Cardiac muscle cell (in vitro differentiated cells and primary cell): ENCODE measurements at places on chromosomes 11 and 22. TPM values are rescaled to one million over a fixed set of nuclear protein-coding genes. Genes with fewer than 3 reads are reported as not detected.

DNA sequence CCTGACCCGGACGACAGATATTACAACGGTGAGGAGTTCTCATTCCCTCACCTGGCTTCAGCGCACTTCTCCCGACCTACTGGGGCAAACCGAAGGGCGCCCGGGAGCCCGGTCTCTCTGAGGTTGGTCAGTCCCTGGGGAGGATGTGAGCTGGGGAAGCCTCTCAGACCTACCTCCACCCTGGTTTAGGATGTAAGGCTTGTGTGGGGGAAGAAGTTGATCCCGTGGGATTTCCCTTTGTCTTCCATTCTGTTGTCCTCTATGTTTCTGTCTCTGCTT, 12.3 kb downstream of the ROBO3 start:
- no peak overlapping the region for H3K4me3 ChIP-seq
- H3K36me3 ChIP-seq, result no peaks in the 10 kb centered on the region
- H3K27me3 ChIP-seq, result peaks cover 34% of the 10 kb centered on the region
- no peaks in the 10 kb centered on the region for H3K4me1 ChIP-seq

DNA sequence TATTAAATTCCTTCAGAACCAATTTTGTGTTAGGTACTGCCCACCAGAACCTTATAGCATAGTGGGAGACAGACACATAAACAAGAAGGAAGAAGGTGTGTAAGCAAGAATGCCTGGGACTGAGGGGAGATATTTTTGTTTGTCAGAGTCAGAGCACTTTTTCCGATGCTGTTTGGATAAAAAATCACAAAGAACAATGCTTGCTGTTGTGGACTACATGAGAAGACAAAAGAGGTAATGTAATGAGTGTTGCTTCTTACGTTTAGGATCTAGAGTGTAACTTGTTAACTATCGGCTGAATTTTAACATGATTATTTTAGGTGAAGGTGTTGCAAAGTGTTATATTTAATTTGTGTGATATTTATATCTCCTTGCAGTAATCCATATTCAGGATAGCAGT, 84.9 kb downstream of the ATM start:
- no peak overlapping the region for H3K27ac ChIP-seq
- H3K27me3 ChIP-seq, result no peaks in the 10 kb centered on the region
- no peak overlapping the region for H3K4me3 ChIP-seq
- H3K36me3 ChIP-seq, result peaks cover 48% of the 10 kb centered on the region

DNA sequence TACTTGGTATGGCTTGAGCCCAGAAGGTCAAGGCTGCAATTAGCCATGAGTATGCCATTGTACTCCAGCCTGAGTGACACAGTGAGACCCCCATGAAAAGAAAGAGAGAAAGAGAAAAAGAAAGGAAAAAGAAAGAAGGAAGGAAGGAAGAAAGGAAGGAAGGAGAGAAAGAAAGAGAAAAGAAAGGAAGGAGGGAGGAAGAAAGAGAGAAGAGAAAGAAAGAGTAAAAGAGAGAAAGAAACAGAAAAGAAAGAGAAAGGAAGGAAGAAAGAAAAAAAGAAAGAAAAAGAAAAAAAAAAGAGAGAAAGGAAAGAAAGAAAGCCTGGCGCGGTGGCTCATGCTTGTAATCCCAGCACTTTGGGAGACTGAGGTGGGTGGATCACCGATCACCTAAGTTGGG, 77.5 kb downstream of the CSTPP1 start:
- no peaks in the 10 kb centered on the region for H3K27me3 ChIP-seq
- H3K36me3 ChIP-seq, result no peaks in the 10 kb centered on the region
- DNase-seq, result no peak
- H3K4me1 ChIP-seq, result no peaks in the 10 kb centered on the region

DNA sequence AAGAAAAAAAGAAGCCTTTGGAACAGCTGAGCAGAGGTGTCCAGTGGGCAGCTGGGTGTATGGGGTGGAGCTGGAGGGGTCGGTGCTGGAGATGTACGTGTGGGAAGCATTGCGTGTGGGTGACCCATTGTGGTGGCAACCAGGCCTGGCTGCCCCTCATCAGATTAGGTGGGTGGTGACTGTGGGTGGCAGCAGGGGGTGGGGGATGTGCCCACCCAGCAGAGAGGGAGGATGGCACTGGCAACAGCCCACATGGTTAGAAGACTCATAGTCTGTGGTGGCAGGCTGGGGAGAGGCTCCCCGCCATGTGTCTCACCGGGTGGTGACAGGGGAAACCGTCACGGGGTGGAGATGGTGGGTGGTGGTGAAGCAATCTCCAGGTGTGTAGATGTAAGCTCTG, 27.6 kb downstream of the TP53I11 start:
- H3K27me3 ChIP-seq, result no peaks in the 10 kb centered on the region
- H3K4me1 ChIP-seq, result no peaks in the 10 kb centered on the region
- peaks cover 9% of the 10 kb centered on the region for H3K36me3 ChIP-seq
- H3K27ac ChIP-seq, result no peak overlapping the region

DNA sequence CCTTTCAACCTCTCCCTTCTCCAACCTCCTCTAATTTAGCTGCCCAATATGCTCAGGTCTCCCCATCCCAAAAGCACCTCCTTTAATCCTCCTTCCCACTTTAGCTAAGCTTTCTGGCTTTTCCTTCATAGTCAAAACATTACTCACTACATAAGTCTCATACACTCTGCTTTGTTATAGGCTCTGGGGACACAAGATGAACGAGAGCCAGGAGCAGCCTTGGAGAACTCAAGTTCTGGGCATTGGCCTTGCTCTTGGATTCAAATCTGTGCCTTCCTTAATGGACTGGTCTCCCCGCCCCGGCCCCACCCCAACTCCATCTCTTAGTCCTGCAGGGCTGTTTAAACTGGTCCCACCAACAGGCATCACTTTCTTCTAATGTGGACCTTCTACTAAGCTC, 11.4 kb upstream of the HPX start:
- H3K27me3 ChIP-seq, result no peaks in the 10 kb centered on the region
- DNase-seq, result no peak
- no peak overlapping the region for H3K4me3 ChIP-seq
- H3K27ac ChIP-seq, result no peak overlapping the region
- H3K4me1 ChIP-seq, result peaks cover 6% of the 10 kb centered on the region

GRCh38 chr22:49660321-49660720, 167.4 kb downstream of the BRD1 start:
- no peak overlapping the region for H3K27ac ChIP-seq
- DNase-seq, result no peak
- H3K27me3 ChIP-seq, result peaks cover 11% of the 10 kb centered on the region
- H3K36me3 ChIP-seq, result no peaks in the 10 kb centered on the region
- H3K4me1 ChIP-seq, result no peaks in the 10 kb centered on the region

- no peak for DNase-seq
- peaks cover 20% of the 10 kb centered on the region for H3K4me1 ChIP-seq
- no peak overlapping the region for H3K4me3 ChIP-seq
- H3K27ac ChIP-seq, result no peak overlapping the region
These were observed 70.3 kb upstream of the TP53I11 start for GRCh38 chr11:45021001-45021400.

The LDLRAD3 gene
- 6.2 and 12.3 TPM in 2 replicates for total RNA-seq

GRCh38 chr11:4467811-4468606, 14.4 kb upstream of the OR52K1 start:
- DNase-seq, result no peak
- H3K27ac ChIP-seq, result no peak overlapping the region
- no peaks in the 10 kb centered on the region for H3K36me3 ChIP-seq
- H3K27me3 ChIP-seq, result no peaks in the 10 kb centered on the region
- no peak overlapping the region for H3K4me3 ChIP-seq

GRCh38 chr11:2991452-2992233, 486 bp downstream of the NAP1L4 start:
- DNase-seq, result peak; percentile 86
- H3K4me1 ChIP-seq, result peaks cover 22% of the 10 kb centered on the region
- H3K27ac ChIP-seq, result peak overlapping the region; percentile 93
- H3K36me3 ChIP-seq, result no peaks in the 10 kb centered on the region
- H3K4me3 ChIP-seq, result peak overlapping the region; percentile 87
- H3K27me3 ChIP-seq, result no peaks in the 10 kb centered on the region

GRCh38 chr11:71183878-71184277, 68.5 kb downstream of the SHANK2 start:
- no peaks in the 10 kb centered on the region for H3K27me3 ChIP-seq
- H3K4me1 ChIP-seq, result no peaks in the 10 kb centered on the region
- DNase-seq, result no peak
- H3K4me3 ChIP-seq, result no peak overlapping the region
- H3K27ac ChIP-seq, result no peak overlapping the region

GRCh38 chr11:121520243-121521144, 67.7 kb upstream of the SORL1-AS1 start:
- H3K27ac ChIP-seq, result no peak overlapping the region
- no peak overlapping the region for H3K4me3 ChIP-seq
- H3K36me3 ChIP-seq, result no peaks in the 10 kb centered on the region
- peaks cover 10% of the 10 kb centered on the region for H3K4me1 ChIP-seq

DNA sequence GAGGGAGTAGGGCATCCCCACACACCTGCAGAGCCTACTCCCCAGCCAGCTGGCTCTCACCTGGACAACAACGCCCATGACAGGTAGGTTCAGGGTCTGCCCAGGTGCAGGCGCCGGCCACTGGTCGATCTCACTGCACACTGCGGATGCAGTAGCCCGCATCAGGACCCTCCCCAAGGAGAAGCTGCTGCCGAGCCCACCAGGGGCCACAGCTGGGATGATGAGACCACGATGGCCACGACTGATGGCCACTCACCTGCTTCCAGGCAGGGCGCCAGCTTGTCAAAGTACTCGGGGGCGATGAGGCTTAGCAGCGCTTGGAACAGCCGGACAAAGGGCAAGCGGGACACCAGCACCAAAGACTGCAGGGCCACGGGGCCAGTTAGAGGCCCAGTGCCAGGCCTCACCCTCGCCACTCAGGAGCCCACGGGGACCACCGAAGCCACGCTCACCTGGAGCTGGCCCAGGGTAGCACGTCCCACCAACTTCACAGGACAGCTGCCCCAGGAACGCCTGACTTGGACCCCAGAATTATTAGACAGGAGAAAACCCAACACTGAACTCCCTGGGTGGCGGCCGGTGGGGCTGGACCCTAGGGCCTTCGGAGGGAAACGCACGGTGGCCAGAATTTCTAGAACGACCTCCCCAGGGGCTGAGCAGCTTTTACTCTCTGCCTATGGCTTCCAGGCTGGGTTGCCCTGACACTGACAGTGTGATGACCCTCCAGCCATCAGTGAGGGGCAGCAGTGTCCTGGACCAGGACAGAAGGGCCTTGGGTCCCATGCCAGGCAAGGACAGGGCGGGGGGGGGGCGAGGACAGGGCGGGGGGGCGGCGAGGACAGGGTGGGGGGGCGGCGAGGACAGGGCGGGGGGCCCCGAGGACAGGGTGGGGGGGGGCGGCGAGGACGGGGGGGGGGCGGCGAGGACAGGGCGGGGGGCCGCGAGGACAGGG, 8.9 kb upstream of the PLXNB2 start:
- no peak overlapping the region for H3K4me3 ChIP-seq
- H3K27me3 ChIP-seq, result no peaks in the 10 kb centered on the region
- H3K36me3 ChIP-seq, result no peaks in the 10 kb centered on the region

The NPAT gene
- 9.0 and 9.9 TPM in 2 replicates for total RNA-seq

The TOMT gene
- not detected in 2 replicates for total RNA-seq

- H3K4me3 ChIP-seq, result no peak overlapping the region
- H3K27me3 ChIP-seq, result no peaks in the 10 kb centered on the region
- no peaks in the 10 kb centered on the region for H3K4me1 ChIP-seq
- no peaks in the 10 kb centered on the region for H3K36me3 ChIP-seq
- DNase-seq, result peak; percentile 54
These were observed 102.6 kb downstream of the RELT start for GRCh38 chr11:73478737-73479347.

The MRPL48 gene
- total RNA-seq, result 18.2 and 32.0 TPM in 2 replicates

DNA sequence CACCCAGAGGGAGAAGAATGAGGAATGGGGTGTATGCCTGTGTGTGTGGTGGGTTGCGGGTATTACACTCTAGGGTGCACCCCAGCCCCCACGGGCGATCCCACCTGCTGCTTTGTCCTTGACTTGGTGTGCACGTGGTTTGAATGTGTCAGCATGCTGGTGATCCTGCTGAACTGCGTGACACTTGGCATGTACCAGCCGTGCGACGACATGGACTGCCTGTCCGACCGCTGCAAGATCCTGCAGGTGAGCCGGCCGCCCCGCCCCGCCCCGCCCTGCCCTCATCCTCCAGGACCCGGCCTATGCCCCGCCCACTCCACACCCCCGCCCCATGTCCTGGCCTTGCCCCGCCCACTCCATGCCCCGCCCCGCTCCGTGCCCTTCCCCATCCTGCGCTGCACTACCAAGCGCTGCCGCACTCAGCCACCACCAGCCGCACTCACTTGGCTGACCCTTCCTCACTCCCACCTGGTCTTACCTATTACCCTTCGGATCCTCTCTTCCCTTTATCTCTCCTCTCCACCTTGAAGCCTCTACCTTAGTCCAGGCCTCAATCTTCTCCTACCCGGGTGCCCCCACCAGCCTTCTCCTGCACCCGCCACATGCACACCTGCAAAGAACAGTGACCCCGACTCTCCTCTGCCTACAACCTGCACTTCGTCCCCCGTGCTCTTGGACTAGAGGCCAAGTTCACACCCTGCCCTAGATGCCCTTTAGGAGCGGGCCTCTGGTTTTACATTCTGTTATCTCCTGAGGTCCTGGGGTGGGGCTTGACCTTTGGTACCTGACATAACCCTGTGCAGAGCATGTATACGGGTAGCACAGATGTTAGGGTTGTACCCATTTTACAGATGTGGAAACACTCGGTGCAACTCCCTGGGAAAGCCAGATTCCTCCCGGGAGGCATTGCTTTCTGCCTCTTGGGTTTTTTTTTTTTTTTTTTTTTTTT, 27.7 kb downstream of the CACNA1I start:
- no peaks in the 10 kb centered on the region for H3K4me1 ChIP-seq
- DNase-seq, result peak; percentile 64
- H3K36me3 ChIP-seq, result no peaks in the 10 kb centered on the region
- H3K27ac ChIP-seq, result no peak overlapping the region
- peaks cover 17% of the 10 kb centered on the region for H3K27me3 ChIP-seq

The NF2 gene
- total RNA-seq, result 39.0 and 40.2 TPM in 2 replicates

GRCh38 chr22:48257685-48258055, 1495.2 kb downstream of the TBC1D22A start:
- no peaks in the 10 kb centered on the region for H3K27me3 ChIP-seq
- no peak overlapping the region for H3K27ac ChIP-seq
- DNase-seq, result no peak
- H3K36me3 ChIP-seq, result no peaks in the 10 kb centered on the region
- H3K4me3 ChIP-seq, result no peak overlapping the region
- no peaks in the 10 kb centered on the region for H3K4me1 ChIP-seq

- no peaks in the 10 kb centered on the region for H3K36me3 ChIP-seq
- peak; percentile 40 for DNase-seq
- H3K27ac ChIP-seq, result no peak overlapping the region
- no peak overlapping the region for H3K4me3 ChIP-seq
- no peaks in the 10 kb centered on the region for H3K27me3 ChIP-seq
These were observed 83.6 kb upstream of the BDNF start for GRCh38 chr11:27783701-27784355.

The TSPAN18 gene
- total RNA-seq, result 48.1 and 68.6 TPM in 2 replicates

DNA sequence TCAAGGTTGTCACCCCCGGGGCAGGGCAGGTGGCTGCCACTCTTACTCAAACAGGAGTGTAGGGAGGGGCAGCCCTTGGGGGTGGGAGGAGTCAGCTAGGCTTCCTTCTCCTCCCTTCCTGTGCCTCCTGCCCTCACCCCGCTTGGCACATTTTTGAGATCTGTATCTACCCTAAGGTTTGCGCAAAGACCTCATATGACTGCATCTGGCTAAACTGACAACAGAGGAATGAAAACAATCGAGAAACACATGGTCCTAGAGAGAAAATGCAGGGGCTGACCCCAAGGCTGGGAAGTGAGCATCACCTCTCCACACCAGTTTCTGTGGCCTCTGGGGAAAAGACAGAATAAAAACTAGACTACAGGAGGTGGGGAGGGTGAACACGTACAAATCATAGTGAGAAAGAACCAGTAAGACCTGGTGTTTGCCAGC, 28.1 kb downstream of the IGSF9B start:
- DNase-seq, result peak; percentile 63
- H3K4me1 ChIP-seq, result no peaks in the 10 kb centered on the region
- no peak overlapping the region for H3K27ac ChIP-seq

- H3K4me3 ChIP-seq, result no peak overlapping the region
- H3K36me3 ChIP-seq, result no peaks in the 10 kb centered on the region
- H3K4me1 ChIP-seq, result no peaks in the 10 kb centered on the region
- DNase-seq, result no peak
- no peaks in the 10 kb centered on the region for H3K27me3 ChIP-seq
These were observed 78.0 kb downstream of the CNTN5 start for GRCh38 chr11:99098751-99099150.
